ENCODE measurements at places on chromosomes 1 and 21.

- no peak for DNase-seq
These were observed 285.4 kb upstream of the USP24 start for GRCh38 chr1:55500601-55501000.

GRCh38 chr1:173245892-173246291 is 38.8 kb upstream of the TNFSF4 start:
- no peak for DNase-seq

DNA sequence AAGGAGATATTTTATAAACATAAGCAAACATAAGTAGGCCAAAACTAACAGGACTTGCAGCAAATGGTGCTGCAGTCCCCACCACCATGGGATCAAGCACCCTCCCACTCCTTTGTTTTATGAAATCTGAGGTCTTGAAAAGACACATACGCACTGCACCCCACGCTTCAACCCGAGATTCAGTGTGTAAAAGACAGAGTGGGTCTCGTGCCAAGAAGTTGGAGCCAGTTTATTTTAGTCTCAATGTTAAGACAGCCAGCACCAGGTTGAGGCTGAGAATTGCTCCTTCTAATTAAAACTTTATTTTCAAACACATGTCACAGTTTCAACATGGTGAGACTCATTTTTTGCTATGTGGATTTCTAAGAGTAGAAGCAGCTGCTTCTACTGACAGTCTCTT is 139.1 kb upstream of the TIAM1 start:
- no peak for DNase-seq

GRCh38 chr1:236808564-236809130 is 13.6 kb downstream of the MTR start:
- DNase-seq: peak; percentile 48

- no peak for DNase-seq
These were observed 30.9 kb downstream of the VWA5B1 start for GRCh38 chr1:20321573-20321972.

- peak; percentile 90 for DNase-seq
These were observed 11.8 kb downstream of the ACOT11 start for GRCh38 chr1:54559771-54560231.

- no peak for DNase-seq
These were observed 163.2 kb downstream of the LRRC40 start for GRCh38 chr1:70042090-70042731.

GRCh38 chr1:171468120-171468750 is 17.1 kb upstream of the PRRC2C start:
- no peak for DNase-seq

DNA sequence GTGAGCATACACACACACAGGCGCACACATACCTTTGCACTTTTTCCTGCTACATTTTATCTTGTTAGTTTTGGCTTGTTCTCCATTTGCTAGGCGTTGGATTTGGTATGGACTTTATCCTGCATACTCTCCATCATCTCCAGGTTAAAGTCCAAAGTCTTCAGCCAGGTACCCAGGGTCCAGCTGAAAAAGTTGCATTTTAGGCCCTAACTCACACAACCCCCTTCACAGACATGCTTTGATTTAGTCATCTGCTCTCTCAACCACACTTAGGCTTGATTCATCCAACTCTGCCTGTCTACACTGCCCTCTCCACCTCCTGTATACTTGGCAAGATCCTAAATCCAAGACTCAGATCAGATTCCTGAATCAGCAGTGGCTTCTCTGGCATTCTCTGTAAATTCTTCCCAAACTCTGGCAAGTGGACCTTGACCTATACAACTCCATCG is 10.7 kb upstream of the LAMB3 start:
- no peak for DNase-seq
